ENCODE measurements at places on chromosomes 5 and 9.

- no peak overlapping the region for H3K27ac ChIP-seq
- no peak overlapping the region for H3K4me3 ChIP-seq
- H3K27me3 ChIP-seq: no peaks in the 10 kb centered on the region
- DNase-seq: no peak
Observed at GRCh38 chr9:14935106-14935751, 25.0 kb upstream of the FREM1 start.

GRCh38 chr5:172493002-172493401 lies 38.7 kb upstream of the SH3PXD2B start:
- H3K27me3 ChIP-seq: peaks cover 4% of the 10 kb centered on the region
- no peak overlapping the region for H3K27ac ChIP-seq
- H3K4me1 ChIP-seq: no peaks in the 10 kb centered on the region
- H3K36me3 ChIP-seq: no peaks in the 10 kb centered on the region
- DNase-seq: no peak

DNA sequence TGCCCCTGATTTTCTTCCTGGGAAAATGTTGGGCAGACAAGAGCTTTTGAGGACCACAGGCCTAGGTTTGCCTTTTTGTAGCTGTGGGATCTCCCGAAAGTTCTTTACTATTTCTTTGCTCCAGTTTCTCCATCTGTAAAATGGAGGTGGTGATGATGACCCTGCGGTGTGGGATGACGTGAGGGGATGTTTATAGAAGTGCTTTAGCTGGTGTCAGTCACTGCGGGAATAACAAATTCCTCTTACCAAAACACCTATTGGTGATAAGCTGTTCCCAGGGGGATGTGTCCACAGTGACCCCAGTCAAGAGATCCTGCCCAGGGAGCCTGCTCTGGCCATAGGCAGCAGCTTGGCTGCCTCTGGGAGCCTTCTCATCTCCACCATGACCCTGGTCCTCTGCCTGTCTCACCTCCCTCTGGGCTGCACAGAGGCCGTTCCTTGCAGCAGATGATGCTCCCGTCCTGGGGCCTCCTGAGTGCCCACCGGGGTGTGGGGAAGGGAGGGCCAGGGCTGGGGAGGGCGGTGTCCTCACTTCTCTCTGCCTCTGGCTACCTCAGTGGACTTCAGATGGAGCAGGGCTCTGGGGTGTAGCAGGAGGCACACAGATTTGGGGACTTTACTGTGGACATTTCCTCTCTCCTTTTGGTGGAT lies 77.2 kb downstream of the COL15A1 start:
- no peaks in the 10 kb centered on the region for H3K36me3 ChIP-seq
- H3K4me1 ChIP-seq: peaks cover 35% of the 10 kb centered on the region

DNA sequence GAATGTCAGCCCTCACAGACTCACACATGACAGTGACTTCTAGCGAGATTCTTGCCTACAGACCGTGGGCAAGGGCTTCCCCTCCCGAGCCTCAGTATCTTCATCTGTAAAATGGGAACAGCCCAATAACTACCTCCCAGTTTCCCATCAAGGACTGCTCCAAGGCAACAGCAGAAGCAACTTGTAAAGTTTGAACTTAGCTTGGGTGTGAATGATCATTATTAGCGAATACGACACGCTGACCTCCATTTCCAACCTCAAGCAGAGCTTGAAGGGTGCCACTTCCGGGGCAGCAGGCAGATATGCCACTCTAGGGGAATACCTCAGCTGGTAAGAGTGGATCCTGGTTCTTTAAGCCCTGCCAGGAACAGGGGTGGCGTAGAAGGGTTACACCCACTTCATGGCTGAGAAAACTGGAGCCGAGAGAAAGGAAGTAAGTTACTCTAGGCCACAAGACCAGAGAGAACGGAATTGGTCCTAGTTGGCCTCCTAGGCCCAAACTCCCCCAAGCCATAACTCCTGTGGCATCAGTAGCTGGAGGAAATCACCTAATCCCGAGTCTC lies 2.0 kb downstream of the RNF44 start:
- peak overlapping the region; percentile 99 for H3K4me3 ChIP-seq
- H3K36me3 ChIP-seq: peaks cover 26% of the 10 kb centered on the region
- H3K27ac ChIP-seq: peak overlapping the region; percentile 100
- DNase-seq: no peak

DNA sequence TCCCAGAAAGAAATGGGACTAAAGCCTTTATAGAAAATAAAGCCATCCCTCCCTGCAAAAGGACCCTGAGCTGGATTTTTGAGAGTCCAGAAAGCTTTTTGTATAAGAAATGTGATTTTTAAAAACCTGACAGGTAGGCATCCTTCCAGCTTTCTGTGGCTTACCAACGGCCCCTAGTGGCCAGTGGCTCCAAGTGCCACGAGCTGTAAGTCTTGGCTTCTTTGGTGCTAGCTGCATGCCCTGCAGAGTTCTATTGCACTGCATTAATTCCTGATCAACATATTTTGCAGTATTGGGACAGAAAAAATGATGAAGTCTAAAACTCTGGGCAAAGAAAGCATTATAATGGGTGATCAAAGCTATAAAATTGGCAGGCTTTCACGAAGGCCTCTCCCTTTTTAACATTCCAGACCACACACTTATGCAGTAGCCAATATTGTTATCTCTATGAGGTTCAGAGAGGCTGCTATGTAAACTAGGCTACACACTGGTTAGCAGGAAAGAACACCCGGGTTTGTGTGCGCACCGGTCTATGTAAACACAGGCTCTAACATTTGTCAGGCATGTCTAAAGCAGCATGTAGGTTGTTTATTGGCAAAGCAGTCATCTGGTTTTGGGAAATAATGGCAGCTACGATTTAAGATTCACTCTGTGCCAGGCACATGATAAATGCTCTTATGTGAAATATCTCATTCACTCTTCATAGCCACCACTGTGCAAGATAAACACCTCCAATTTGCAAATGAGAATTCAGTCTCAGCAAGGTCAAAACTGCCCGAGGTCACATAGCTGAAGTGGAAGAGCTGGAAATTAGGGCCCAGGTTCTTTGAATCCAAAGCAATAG lies 55.2 kb downstream of the NMUR2 start:
- peaks cover 9% of the 10 kb centered on the region for H3K27me3 ChIP-seq
- H3K4me3 ChIP-seq: no peak overlapping the region

GRCh38 chr9:108469654-108470053 lies 386.1 kb downstream of the ACTL7B start:
- no peaks in the 10 kb centered on the region for H3K4me1 ChIP-seq
- no peak overlapping the region for H3K27ac ChIP-seq
- DNase-seq: no peak
- H3K36me3 ChIP-seq: no peaks in the 10 kb centered on the region
- H3K4me3 ChIP-seq: no peak overlapping the region

DNA sequence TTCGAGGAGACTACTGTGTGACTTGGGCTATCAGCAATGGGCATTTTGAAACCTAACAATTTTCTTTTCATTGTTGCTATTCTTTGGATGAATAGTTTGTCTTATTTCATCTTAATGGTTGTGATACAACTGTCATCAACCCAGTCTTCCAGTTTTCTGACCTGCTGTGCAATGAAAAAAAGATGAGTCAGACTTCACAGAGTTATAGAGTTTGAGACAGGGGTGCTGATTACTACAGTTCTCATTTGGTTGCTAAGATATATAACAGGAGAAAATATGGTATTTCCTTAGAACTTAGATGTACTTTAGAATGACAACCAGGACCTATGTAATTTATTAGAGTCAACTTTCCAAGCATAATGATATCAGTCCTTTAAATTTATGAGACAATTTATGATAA lies 564.4 kb upstream of the NUDT12 start:
- DNase-seq: no peak
- H3K27ac ChIP-seq: no peak overlapping the region
- no peak overlapping the region for H3K4me3 ChIP-seq
- H3K4me1 ChIP-seq: no peaks in the 10 kb centered on the region
- no peaks in the 10 kb centered on the region for H3K27me3 ChIP-seq
- H3K36me3 ChIP-seq: no peaks in the 10 kb centered on the region

DNA sequence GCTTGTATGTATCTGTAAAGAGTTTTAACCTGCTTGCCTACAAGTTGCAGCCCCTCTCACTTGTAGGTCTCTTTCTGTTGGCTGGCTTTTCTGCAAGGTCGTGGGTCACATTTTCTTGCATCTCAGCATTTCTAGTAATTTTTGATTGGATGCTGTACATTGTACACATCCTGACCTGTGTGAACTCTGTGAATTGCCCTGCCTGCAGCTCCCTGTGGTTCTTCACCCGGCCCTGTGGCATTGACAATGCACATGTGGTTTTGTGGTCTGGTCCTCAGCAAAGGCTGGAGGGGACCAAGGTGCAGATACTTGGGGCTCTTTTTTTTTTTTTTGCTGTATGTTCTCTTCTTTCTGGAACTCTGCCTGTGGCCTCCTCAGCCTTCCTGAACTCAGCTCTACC lies 53.6 kb downstream of the WNK2 start:
- no peaks in the 10 kb centered on the region for H3K36me3 ChIP-seq
- no peak overlapping the region for H3K4me3 ChIP-seq
- H3K27me3 ChIP-seq: peaks cover 8% of the 10 kb centered on the region

GRCh38 chr9:128159522-128159783 lies 612 bp upstream of the BBLN start:
- peak overlapping the region; percentile 94 for H3K27ac ChIP-seq
- DNase-seq: peak; percentile 55
- peaks cover 10% of the 10 kb centered on the region for H3K4me1 ChIP-seq
- peak overlapping the region; percentile 86 for H3K4me3 ChIP-seq

DNA sequence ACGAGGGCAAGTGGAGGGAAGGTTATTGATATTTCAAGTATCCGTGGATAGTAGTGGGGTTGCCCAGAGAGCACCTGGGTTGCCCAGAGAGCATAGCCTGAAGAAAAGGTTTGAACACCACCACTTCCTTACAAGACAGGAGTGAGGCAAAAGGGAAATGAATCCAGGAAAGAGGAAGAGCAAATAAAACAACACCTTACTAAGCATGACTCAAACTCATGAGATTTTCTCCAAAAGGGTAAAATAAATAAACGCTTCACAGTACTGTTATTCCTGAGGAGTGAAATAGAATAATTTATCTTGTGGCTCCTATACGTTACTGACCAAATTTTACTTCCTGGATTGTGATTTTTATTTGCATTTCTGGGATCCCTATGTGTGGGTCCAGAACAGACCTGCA lies 65.2 kb upstream of the PTPRD start:
- no peak for DNase-seq
- no peak overlapping the region for H3K27ac ChIP-seq
- no peaks in the 10 kb centered on the region for H3K4me1 ChIP-seq
- no peaks in the 10 kb centered on the region for H3K27me3 ChIP-seq
- H3K36me3 ChIP-seq: no peaks in the 10 kb centered on the region

- no peak overlapping the region for H3K4me3 ChIP-seq
- H3K36me3 ChIP-seq: no peaks in the 10 kb centered on the region
- no peak for DNase-seq
- no peaks in the 10 kb centered on the region for H3K4me1 ChIP-seq
- no peak overlapping the region for H3K27ac ChIP-seq
Observed at GRCh38 chr9:1869843-1870242, 145.3 kb upstream of the SMARCA2 start.

DNA sequence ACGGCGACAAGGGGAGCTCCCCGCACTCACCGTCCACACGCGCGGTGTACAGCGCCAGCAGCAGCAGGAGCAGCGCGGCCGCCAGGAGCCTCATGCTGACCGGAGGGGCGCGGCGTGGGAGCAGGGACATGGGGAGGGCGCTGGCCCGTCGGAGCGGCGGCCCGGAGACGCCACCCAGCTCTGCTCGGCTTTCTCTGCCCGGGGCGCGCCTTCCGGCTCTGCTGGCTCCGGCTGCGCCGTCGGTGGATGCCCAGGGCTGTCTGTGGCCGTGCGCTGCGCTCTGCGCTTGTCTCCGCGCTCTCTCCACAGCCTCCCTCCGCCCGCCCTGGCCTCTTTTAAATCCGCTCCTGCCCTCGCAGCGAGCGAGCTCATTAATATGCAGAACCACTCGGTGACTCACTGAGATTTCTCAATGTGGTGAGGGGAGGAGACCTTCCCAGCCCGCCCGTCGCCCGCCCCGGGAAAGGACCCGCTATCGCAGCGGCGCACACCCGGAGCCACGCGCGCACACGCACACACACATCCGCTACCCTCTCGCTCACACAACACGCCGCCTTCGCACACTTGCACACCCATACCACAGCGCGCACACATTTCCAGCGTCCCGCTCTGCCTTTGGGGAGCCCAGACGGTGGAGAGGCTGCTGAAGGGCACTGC lies at the start of gene CXCL14:
Gene CXCL14 (minus strand): TSS at position 307 of the 657 bp plus-strand sequence. CDS start 213 bp downstream, at position 94.
- H3K4me3 ChIP-seq: no peak within 1 kb of the TSS
- H3K4me1 ChIP-seq: peaks cover 2% of the 10 kb centered on the region
- peaks cover 49% of the 10 kb centered on the region for H3K27me3 ChIP-seq

- H3K4me1 ChIP-seq: no peaks in the 10 kb centered on the region
- H3K27ac ChIP-seq: no peak overlapping the region
- no peak overlapping the region for H3K4me3 ChIP-seq
- H3K36me3 ChIP-seq: no peaks in the 10 kb centered on the region
- H3K27me3 ChIP-seq: no peaks in the 10 kb centered on the region
Observed at GRCh38 chr9:137009938-137010732, 13.8 kb upstream of the CLIC3 start.

DNA sequence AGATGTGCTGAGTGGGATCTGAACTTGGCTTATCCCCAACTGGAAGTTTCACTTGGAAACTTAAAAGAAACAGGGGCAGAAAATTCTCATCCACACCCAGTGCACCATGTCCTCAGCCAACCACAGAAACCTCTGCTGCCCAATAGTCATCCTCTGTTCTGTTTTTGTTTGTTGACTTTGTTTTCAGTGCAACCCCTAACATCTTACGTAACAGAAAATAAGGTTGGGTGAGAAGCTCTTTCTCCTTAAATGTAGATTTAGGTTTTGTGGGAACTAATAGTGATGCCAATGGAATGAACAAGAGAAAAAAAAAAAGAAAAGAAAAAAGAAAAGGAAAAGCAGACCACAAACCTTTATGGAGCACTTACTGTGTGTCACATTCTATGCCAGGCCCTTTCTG lies 262.8 kb downstream of the PAPPA start:
- H3K4me1 ChIP-seq: no peaks in the 10 kb centered on the region
- no peaks in the 10 kb centered on the region for H3K27me3 ChIP-seq
- H3K4me3 ChIP-seq: no peak overlapping the region

DNA sequence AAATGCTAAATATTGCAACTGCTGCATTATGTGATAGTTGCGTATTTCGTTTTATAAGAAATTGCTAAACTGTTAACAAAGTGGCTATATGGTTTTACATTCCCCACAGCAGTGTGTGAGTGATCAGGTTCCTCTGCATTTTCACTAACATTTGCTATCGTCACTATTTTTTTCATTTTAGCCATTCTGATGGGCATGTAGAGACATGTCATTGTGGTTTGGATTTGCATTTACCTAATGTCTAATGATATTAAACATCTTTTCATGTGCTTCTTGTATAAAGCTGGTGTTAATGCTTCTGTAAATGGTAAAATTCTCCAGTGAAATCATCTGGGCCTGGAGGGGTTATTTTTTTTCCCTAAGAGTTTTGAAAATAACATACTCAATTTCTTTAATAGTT lies 61.6 kb downstream of the ERCC6L2 start:
- H3K4me1 ChIP-seq: peaks cover 12% of the 10 kb centered on the region
- peaks cover 51% of the 10 kb centered on the region for H3K36me3 ChIP-seq
- no peak overlapping the region for H3K27ac ChIP-seq
- no peak overlapping the region for H3K4me3 ChIP-seq
- no peak for DNase-seq
- no peaks in the 10 kb centered on the region for H3K27me3 ChIP-seq

- no peak for DNase-seq
- no peak overlapping the region for H3K27ac ChIP-seq
- H3K36me3 ChIP-seq: no peaks in the 10 kb centered on the region
- H3K27me3 ChIP-seq: no peaks in the 10 kb centered on the region
- no peaks in the 10 kb centered on the region for H3K4me1 ChIP-seq
Observed at GRCh38 chr9:14157191-14157590, 156.8 kb downstream of the NFIB start.

All from naive thymus-derived CD8-positive, alpha-beta T cell (primary cell).